EH (cell line): ENCODE measurements at places on chromosomes 1 and 21.

GRCh38 chr1:7385471-7386225 is 385.4 kb upstream of the VAMP3 start:
- no peak for DNase-seq

DNA sequence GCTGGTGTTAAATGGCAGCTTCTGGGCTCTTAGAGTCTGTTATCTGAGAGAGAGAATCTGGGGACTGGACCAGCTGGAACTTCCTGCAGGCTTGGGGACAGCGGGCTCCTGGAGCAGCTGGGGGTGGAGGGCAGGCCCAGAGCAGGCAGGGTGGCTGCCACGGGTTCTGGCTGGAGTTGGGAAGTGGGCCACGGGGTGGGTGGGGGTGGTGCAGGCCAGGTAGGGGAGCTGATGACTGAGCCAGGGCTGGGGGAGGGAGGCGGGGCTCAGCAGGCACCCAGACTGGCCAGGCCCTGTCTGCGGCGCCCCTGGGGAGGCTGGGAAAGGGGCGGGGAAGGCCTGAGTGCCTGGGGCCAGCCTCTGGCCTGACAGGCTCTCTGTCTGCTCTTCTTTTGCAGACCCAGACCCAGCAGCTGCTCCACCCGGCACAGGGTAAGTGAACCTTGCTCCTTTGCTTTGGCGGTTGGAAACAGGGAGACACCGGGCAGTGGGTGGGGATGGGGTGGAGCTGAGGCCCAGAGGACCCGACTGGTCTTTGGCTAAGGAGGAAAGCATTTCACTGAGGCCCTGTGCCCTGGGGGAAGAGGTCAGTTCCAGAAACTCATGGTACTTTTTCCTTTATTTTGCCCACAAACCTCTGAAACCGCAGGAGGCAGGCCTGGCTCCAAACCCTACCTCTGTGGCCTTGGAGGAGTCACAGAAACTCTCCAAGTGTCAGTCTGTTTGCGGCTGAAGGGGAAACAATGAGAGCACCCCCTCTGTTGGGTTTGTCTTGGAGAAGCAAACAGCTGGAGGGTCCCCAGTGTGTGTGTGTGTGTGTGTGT is 48.8 kb downstream of the ARHGEF10L start:
- peak; percentile 85 for DNase-seq

DNA sequence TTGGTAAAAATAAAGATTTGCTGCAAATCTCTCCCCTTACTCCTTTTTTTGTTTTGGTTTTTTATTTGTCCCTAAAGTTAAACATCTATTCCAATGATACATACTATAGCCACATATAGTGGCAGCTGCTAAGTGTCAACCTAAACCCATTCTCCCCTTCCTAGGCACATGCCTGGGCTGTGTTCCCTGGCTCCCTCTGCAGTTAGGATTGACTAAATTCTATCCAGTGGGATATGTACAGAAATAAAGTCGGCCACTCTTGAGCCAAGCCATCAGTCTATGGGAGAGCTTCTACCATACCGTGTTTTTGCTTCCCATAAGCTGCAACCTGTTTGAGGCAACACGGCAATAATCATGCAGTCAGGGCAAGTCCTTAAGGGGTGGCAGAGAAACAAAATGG is 23.6 kb downstream of the MCOLN3 start:
- DNase-seq, result no peak

- no peak for DNase-seq
These were observed 65.9 kb downstream of the KCNAB2 start for GRCh38 chr1:6111571-6111970.

DNA sequence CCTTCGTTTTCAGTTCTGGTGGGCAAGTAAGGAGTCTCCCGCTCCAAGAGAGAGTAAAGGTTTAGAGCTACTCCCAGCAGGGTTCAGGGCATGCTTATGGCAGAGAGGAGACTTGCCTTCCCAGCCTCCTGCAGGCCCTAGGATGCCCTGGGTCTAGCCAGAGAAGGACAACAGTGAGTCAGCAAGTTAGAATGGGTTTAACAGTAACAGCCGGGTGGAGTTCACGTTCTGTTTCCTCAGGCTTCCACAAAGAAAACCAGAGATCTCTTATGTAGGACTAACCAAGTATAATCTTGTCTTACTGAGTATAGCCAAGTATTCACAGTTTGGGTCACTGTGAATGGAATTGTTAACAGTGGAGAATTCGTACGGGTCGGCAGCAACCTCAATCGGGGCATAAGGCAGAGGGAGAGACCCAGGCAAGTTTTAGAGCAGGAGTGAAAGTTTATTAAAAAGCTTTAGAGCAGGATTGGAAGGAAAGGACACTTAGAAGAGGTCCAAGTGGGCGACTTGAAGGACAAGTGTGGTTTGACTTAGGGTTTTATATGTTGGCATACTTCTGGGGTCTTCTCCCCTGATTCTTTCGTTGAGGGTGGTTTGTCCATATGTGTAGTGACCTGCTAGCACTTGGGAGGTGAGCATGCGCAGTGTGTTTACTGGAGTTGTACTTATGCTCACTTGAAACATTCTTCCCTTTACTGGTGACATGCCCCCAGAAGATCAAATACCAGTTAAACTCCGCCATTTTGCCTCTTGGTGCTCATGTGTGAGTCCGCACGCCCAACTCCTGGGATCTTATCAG is 4.5 kb downstream of the OVAAL start:
- DNase-seq, result peak; percentile 87

GRCh38 chr1:178330153-178330552 is 166.6 kb downstream of the CLEC20A start:
- DNase-seq, result no peak

- peak; percentile 44 for DNase-seq
These were observed 64.8 kb downstream of the PEX14 start for GRCh38 chr1:10539411-10540043.

DNA sequence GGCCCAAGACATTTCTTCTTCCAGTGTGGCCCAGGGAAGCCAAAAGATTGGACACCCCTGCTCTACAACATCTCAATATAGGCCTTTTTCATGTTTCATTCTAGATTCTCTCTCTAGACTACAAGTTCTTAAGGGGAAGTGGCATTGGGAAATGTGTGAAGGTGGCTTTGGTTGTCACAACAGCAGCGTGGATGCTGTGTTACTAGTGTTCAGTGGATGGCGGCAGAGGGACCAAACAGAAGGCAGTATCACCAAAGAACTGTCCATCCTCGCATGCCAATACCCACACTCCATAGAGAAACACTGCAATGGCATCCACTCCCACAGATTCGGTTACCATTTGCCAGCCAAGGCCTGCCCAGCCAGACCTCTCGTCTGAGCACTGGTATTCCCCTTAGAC is 24.3 kb upstream of the IFNAR2 start:
- no peak for DNase-seq

- no peak for DNase-seq
These were observed 8.7 kb upstream of the ECE1 start for GRCh38 chr1:21298981-21299391.

DNA sequence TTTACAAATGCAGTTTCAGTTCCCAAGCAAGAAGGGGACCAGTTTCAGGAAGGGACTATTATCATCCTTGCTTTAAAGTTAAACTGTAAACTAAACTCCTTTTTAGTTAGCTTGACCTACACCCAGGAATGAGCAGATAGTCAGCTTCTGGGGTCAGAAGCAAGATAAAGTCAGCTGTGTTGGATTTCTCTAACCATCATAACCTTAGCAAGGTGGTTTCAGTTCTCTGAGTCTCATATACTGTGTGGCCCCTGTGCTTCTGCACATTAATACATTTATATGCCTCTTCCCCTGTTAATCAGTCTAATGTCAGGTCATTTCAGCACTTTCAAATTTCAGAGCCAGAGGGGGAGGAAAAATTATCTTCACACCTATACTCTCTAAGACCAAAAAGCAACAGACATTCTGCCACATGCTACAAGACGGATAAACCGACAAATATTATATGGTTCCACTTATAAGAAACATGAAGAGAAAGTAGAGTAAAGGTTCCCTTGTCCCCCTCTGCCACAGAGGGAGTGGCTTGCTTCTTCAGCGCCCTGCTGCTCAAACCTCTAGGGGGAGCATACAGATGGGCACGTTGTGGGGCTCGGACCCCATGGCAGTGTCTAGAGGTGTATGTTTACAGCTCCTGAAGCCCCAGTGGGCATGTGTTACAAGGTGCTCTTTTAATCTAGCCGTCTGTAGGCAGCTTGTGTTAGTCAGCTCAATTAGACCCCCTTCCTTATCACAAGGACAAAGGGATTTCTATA is 89.1 kb downstream of the SMYD3 start:
- no peak for DNase-seq

DNA sequence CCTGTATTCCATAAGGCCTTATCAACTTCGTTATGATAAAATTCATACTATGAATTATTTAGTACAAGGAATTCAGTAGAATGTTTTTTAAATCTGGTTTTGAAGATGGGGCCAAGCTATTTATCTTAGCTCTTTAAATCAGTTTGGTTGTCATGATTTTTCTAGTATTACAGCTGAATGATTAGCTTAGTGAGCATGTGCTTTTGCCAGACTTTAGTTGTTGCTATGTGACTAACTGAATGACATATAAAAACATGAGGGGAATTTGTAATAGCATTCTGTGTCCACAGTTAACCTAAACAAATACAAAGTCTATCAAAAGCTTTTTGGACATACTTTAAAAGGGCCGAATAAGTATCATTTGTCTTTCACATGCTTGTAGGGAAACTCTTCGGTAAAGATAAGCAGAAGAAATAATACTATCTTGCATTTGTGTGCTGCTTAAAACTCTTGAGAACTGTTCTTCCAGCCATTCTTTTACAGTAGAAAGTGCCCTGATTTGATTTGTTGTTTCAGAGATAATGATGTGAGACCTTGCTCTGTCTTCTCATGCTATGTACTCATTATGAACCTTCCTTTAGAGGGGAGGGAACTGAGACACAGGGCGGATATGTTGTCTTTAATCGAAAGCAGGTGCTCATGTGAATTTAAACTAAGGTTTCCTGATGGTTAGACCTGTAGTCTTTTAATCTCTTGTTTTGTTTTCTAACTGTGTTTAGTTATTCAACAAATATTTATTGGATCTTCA is 18.8 kb downstream of the NEK7 start:
- DNase-seq, result peak; percentile 75

DNA sequence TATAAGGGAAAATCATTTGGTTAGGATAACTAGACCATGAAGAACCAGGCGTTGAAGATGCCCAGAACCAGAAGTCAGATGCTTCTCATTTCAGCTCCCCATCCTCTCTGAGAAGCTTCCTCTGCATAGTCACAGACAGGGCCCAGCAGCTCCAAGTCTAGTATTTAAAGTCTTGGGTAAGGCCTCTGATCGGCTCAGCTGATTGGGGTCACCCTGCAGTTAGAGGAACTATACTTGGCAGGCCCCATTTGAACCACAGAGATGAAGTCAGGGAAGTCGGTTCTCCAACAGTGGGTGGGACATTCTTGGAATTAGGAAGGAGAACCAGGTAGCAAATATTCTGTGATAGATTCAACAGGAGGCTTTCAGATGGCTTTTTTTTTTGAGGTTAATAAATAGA is 48.3 kb downstream of the SLC22A15 start:
- DNase-seq, result no peak

DNA sequence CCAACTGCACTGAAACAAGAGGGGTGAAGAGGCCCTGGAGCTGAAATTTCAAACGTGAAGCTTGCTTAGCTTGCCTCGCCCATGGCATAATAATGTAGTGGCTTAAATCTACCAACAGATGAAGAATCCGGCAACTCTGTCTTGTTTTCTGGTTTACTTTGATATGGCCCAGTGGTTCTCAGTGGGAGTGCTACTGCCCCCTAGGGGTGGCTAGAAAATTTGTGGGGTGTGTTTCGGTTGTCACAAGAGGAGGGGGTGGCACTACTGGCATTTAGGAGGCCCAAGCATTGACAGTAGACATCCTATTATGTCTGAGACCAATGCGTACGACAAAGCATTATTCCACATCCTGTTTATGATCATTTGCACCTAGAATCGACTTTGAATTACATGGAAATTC is 51.9 kb upstream of the C8B start:
- DNase-seq, result no peak

GRCh38 chr21:46213620-46214286 is 14.8 kb downstream of the LSS start:
- no peak for DNase-seq

GRCh38 chr1:4724001-4724400 is 69.6 kb downstream of the AJAP1 start:
- no peak for DNase-seq

- DNase-seq, result peak; percentile 21
These were observed 110.8 kb upstream of the KAZN start for GRCh38 chr1:14487671-14488070.

DNA sequence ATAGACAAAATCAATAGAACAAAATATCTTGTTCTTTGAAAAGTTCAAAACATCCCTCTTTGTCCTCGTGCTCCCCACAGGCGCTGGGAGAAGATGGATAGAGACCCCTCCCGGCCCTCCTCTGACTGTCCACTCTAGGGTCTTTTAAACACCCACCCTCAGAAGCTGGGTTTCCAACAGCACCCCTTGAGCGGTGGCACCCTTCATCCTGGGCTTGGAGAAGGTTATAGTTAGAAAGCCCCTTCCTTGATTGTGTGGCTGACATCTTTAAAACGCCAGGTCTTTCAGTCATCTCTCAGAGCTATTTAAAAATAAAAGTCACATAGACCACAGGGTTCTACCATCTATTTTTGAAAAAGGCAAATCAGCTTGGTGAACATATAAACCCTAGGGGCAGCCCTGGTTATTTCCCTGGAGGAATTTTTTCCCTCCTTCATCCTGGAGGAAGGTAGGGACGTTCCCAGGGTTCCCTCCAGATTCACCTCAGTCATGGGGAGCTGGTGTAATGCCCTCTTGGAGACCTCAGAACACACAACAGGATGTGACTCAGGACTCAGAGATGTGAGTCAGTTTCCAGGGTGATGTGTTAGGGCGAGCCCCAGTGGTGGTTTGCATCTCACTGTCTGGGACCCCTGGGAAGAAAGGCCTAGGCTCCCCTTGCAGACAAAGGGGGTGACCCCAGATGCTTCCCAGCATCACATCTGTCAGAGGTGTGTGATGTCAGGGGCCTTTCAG is 138.5 kb downstream of the CLIC6 start:
- DNase-seq, result peak; percentile 95

- DNase-seq, result peak; percentile 72
These were observed 46.9 kb downstream of the IER5 start for GRCh38 chr1:181135437-181135731.

- peak; percentile 87 for DNase-seq
These were observed 22.0 kb upstream of the BLACAT1 start for GRCh38 chr1:205477759-205478247.
